Cerebellum (tissue), 4 donors: ENCODE measurements at places on chromosomes 2 and 18.

DNA sequence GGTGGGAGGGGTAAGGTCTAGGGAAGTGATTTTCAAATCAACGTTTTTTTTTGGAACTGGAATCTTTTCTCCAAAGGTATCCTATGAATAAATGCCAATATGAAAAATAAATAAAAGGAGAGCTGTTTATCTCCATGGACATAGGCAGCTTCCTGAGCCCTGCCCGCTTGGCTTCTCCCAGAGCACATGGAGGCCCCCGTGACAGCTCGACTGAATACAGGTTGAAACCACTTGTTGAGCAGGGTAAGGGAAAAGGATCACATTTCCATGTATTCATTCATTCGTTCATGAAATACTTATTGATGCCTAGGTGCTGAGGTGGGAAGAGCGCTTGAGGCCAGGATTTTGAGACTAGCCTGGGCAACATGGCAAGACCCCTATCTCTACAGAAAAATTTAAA, 64.8 kb downstream of the MARCHF4 start:
- DNase-seq = no peak

DNA sequence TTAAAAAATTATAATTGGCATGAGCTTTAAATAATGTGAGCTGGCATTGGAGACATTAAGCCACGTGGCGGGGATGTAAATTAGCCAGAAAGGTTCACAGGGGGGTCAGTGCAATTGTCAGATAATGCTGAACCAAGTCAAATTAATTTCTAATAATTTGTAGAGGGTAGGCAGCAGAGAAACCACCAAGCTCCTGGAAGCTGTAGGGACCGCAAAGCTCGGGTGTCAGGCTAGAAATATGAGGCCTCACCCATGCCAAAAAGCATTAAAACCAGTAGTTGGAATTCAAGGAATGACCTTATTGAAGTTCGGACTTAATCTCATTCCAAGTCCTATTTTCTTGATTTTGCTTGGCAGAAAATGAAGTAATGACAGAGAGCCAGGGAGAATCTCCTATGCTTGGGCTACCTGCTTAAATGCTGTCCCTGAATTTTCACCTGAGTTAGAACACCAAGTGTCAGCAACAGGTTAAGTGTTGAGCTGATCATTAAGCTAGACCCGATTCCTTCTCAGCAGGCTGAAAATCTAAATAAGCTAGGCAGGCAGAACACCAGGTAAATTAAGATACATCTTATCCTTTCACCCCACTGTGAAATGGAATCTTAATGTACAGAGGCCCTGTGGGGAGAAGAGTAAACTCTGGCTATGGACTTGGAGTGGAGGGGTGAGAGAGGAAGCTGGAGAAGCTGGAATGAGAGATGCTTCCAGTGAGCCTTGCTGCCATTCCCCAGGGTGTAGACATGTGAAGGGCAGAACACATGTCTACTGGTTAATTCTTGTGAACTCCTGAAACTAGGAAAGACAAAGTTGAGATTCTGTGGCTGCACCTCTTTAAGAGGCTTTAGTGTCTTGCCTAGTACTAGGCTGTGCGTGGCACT, 520.0 kb downstream of the SLC4A3 start:
- DNase-seq = no peak

DNA sequence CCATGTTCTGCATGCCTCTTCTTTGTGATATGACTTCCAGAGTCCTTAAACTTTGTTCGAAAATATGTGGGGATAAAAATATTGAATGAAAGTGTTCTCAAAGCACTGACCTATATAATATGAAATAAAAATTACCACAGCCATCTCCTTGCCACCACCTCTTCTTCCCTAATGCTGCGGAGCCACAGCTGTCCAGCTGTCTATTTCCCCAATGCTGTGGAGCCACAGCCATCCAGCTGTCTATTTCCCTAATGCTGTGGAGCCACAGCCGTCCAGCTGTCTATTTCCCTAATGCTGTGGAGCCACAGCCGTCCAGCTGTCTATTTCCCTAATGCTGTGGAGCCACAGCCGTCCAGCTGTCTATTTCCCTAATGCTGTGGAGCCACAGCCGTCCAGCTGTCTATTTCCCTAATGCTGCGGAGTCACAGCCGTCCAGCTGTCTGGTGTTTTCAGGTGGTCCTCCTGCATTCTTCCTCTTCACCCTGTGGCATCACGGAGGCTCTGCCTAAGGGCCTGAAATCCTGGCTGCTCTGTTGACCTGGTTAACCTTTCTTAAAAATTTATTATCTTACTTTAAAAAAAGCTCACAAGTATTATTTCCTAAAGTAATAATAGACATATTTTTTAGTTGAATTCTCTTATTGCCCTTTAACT, 266.1 kb upstream of the MEX3C start:
- DNase-seq = no peak

DNA sequence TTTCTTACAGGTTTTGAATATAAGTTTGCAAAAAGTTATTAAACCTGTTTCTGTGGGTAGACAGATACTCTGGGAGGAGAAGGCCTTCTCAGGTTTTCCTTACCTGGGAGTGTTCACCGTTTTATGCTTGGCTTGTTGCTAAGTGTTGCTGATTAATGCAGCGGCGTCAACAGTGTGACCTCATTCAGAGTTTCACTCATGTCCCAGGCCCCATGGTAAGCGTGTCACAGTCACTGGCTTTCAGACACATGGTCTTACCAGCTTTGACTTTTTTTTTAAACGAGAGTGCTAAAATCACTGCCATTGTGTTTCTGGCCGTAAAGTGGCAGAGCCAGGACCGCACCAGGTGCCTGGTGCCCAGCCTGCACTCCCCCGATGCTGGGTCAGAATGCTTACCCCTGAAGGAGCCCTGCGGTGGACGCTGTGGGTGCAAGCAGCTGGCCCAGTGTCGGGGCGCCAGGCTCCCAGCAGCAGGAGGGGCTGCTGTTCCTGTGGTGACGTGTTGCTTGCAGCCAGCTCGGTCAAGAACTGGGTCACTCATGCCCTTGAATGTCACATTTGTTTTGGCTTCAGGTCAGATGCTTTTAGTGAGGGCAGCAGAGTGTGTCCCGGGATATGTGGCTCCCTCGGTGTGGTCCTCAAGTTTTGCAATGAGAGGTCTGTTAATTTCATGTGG, 3.5 kb downstream of the CAPN10 start:
- DNase-seq = no peak
